ENCODE measurements at places on chromosomes 11 and 22.

GRCh38 chr22:42412744-42413333 is 19.4 kb downstream of the NFAM1 start:
- DNase-seq, result no peak

DNA sequence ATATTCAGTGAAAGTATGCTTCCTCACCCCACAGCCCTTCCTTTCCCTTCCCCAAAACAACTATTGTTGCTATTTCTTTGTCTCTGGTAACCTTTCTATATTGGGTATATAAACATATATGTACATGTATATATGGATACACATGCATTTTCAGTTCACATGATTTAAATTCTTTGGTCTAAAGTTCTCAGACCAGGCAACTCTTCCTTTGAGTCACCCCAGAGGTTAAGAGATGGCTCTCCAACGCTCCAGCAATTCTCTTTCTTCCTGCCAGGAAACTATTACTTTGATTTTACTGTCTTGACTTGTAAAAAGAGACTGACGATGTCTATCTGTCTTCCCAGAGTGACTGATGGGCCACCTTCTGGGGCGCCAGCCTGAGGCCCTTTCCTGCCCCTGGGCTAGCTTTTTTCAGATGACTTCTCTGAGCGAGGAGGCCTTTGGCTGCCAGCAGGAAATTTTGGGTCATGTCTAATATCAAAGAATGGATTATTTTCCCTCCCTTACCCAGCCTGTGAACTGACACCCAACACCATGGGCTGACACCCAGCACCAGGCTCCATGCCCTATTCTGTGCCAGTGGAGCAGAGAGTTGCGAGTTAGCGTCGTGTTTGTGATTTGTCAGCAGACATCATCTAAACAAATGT is 14.4 kb upstream of the ST3GAL4 start:
- DNase-seq, result no peak

DNA sequence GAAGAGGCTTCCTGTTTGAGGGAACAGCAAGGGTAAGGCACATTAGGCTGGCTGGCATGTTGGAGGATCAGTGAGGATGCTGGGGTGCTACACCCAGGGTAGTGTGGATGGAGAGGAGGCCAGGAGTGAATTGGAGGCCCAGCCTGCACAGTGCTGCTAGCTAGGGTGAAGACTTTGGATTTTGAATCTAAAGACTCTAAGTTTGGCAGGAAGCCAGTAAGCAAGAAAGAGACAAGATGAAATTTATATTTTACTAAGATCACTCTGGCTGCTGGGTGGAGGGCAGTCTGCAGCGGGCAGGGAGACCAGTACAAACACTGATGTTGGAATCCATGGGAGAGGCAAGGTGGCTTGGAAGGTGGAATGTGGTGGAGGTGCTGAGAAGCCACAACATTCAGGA is 43.6 kb downstream of the TSPAN18 start:
- no peak for DNase-seq

DNA sequence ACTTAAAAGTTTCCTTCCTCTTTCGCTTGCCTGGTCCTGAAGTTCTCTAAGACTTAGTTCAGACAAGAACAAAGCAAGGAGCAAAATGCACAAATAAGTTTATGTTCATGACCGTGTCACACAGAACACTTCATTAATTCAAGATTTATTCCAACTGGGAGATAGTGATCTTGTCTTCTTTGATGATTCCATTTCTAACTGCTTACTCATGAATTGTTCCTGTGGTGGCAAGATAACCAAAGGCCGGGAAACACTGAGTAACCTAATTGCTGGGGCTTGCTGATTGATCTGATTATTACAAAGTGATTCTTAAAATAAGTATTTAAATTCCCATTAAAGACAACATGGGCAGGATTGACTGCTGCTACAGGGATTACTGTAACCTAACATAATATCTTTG is 1462.9 kb upstream of the RAG2 start:
- no peak for DNase-seq

GRCh38 chr11:76810151-76810853 is 27.1 kb downstream of the TSKU start:
- DNase-seq, result peak; percentile 57

- peak; percentile 90 for DNase-seq
These were observed 6.3 kb downstream of the KCNJ1 start for GRCh38 chr11:128860571-128861361.

DNA sequence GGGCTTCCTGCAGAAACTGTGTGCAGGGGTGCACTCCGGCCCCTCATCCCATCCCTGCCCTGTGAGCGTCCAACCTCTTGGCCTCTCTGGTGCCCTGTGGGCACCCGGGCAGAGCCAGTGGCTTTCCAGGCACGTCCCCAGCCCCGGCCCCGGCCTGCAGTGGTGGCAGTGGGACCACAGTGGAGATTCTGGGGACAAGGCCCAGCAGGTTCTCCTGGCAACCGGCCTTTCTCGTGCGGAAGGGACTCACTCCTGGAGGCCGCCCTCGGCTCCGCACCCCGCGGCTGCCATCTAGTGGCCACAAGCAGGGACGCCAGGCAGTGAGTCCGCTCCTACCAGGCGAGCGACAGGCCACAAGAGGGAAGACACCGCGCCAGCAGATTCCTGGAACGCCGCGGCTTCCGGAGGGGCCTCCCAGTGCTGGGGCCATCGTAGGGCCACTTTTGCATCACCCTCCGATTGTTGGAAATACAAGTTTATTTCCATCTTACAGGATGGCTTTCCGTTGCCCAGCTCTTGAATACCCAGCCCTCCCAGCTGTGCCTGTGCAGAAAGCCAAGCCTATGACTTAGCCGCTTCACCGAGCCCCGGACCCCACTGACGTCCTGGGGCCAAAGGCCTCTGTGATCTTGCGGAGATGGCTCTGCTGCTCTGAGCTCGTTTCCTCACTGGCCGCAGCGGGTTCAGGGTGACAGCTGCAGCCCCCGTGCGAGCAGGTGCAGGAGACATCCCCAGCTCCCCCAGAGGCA is 357.3 kb downstream of the CTTN start:
- DNase-seq, result peak; percentile 80

GRCh38 chr22:22896601-22897000 is 9.0 kb downstream of the IGLL5 start:
- no peak for DNase-seq

DNA sequence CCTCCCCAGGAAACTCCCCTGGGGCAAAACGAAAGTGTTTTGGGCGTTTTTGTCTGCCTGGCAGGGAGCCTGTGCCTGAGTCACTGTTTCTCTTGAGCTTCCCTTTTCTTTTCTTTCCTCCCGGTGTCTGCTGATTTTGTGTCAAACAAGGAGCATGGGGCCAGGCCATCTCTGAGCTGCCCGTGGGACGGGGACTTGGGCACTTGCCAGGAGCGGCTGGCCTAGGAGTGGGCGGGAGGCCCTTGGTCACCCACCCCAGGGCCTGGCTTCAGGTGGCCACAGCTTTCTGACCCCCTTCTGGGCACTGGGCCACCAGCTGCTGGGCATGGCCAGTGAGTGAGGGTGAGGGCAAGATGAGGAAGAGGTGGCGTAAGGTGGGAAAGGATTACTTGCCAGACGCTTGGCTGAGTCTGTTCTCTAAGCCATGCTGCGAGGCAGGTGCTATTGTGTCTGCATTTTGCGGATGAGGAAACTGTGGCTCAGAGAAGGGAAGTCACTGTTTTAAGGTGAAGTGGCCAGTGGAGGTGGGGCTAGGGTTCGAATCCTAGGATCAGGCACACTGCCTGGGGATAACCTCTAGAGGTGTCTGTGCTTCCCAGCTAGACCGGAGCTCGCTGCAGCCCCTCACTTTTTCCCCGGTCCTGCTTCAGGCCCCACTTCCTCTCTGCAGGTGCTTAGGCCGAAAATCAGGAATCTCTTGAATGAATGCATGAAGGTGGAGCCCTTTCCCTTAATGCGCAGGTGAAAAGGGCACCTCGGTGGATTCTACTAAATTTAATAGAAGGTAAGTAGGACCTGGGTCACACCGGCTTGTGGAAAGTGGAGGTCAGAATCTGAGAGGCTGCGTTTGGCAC is 7.8 kb upstream of the NFAM1 start:
- DNase-seq, result peak; percentile 61

- peak; percentile 30 for DNase-seq
These were observed 20.5 kb downstream of the MRE11 start for GRCh38 chr11:94472916-94473799.

GRCh38 chr11:24560324-24560723 is 63.5 kb downstream of the LUZP2 start:
- no peak for DNase-seq

- DNase-seq, result peak; percentile 98
These were observed 75.8 kb downstream of the CD44 start for GRCh38 chr11:35214792-35215193.

GRCh38 chr22:36872866-36873498 is 12.2 kb downstream of the NCF4 start:
- DNase-seq, result no peak

GRCh38 chr11:124892146-124892545 is 5.5 kb downstream of the ROBO4 start:
- no peak for DNase-seq

GRCh38 chr11:68497761-68498160 is 37.2 kb downstream of the PPP6R3 start:
- no peak for DNase-seq

DNA sequence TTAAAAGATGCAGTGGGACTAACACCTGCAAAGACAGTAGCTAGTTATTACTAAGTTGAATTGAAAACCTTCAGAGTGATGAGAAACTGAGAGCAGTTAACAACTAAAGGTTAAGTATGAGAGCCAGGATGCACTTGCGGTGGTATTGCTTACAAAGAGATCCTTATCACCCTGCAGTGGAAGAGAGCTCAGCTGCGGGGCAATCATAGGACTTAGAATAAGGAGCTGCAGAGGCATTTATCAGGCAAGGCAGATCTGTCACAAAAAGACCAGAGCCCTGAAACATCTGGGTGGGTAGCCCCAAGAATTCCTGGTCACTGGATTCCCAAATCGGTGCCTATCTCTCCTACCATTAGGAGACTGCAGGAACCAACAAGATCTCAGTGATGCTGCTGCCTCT is 34.3 kb upstream of the CFAP300 start:
- no peak for DNase-seq

GRCh38 chr11:88597387-88597786 is 259.9 kb upstream of the CTSC start:
- no peak for DNase-seq

- peak; percentile 93 for DNase-seq
These were observed 21.2 kb downstream of the TBRG1 start for GRCh38 chr11:124643605-124644425.

DNA sequence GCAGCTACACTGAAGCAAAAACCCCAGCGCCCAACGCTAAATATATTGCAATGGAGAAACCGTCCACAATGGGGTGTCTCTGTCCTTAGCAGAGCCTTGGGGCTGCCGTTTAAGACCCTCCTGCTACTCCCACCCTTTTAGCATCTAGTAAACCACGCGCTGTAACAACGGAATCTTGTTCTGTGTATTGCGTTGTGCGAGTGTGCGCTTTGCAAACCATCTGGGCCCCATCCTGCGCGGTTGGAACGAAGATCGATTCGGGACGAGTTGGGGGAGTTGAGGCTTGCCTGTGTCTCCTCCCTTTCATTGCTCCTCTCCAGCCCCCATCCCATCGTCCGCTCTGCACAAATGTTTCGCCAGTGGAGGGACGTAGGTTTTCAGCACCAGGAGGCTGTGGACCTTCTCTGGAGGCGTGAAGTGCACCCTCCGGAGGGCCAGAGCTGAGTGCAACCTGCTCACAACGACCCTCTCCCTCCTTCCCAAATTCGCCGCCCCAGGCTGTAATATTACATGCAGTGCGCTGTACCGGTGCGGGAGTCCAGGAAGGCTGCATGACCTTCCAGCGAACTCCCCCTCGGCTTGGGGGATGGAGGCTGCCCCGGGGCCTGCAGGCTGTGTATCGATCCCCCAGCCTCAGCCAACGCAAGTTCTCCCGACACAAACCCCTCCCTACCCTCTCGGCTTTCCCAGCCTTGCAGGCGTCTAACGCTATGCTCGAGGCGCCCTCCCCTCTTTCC is 1.6 kb upstream of the KMT2A start:
- DNase-seq, result peak; percentile 73
